ENCODE measurements at places on chromosomes 4 and X. TPM values are rescaled to one million over a fixed set of nuclear protein-coding genes. Genes with fewer than 3 reads are reported as not detected.

GRCh38 chr4:151641983-151642382 lies 118.8 kb downstream of the GATB start:
- DNase-seq: no peak

- DNase-seq: no peak
Observed at GRCh38 chr4:7756561-7757355, 182.9 kb downstream of the AFAP1 start.

DNA sequence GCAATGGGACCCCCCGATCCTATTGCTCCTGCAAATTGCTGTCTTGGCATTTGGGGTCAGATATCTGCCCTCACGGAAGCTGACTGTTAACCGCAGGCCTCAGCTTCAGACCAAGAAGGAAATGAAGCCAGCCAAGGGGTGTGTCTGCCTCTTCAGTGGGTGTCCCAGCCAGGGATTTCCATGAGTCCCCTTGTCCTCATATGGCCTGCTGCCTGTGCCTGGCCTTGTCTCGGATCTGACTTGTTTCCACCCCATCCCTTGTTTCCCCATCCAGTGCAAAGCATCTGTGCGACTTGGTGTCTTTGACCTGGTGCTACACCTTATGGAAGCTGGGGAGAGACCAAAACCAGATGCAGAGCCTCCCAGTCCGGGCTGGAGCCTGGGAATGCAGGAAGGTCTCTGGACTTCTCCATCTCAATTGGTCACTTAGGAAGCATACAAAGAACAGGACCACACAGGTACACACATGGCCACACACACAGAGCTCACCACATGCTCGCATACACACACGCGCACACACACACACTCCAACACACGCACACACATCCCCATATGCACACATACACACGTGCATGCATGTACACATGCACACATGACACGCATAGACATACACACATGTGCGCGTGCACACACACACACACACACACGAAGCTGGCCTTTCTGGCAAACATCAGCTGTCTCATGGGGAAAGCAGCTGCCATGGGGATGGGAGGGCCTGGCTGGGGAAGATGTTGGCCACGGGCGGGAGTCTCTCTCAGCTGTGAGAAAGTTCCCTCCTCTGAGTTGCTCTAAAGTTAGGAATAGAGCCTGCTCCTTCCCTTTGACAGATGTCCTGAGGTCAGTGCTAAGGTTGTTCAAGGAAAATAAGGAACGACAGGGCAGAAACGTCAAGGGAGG lies 65.5 kb downstream of the CRMP1 start:
- no peak for DNase-seq

The TMPRSS11E gene
- polyA plus RNA-seq: not detected

The L1CAM gene
- polyA plus RNA-seq: 2.5 TPM

The ADH1B gene
- polyA plus RNA-seq: 10.2 TPM

Data from hindlimb muscle (tissue), 1 donor.